ENCODE measurements at places on chromosomes 11 and 22.

DNA sequence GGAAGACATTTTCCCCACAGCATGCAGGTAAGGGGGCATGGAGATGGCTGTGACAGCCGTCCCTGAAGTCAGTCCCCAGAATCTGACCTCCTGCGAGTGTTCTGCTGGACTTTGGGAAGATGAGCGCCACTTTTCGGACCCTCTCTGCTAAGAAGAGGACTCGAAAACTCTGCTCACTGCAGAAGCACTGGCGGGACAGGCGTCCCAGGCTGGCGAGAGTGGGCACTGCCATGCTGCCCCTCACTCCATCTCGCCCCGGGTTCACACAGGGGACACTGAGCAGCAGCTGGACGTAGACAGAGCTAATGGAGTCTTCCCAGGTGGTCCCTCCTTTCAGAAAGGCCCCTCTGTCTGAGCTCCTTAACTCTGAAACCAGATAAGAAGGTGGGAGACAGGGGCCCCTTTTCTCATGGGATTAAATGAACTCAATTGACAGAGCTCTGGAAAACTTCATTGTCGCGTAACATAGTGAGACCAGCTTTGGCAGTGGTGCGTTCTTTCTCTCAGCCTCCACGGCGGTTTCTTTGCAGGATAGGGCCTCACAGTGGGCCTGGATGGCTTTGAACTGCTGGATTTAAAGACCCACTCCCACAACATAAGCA is 4.8 kb downstream of the ADAMTS8 start:
- DNase-seq: no peak

DNA sequence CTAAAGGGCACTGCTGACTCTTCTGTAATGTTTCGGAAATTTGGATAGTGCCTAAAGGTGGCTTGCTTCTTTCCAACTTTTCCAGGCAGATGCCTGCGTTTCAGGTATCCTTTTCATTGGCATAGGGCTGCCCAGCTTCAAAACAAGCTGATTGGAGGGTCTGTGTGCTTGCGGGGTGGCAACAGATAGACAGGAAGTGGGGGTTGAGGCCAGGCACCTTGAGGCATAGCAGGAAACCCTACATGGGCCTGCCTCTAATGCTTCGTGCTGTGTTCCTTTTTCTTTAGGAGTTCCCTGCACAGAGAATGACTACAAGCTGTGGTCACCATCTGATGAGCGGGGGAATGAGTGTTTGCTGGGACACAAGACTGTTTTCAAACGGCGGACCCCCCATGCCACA is 92.2 kb upstream of the SORL1-AS1 start:
- no peak for DNase-seq

GRCh38 chr11:107676336-107677057 is 35.4 kb downstream of the SLN start:
- no peak for DNase-seq

GRCh38 chr22:39383841-39384625 is 15.5 kb upstream of the TAB1 start:
- DNase-seq: no peak

All from putamen (tissue), 1 donor.